ENCODE measurements at places on chromosomes 4 and X.

GRCh38 chr4:128600410-128600809 is 209.1 kb upstream of the JADE1 start:
- no peak for DNase-seq

DNA sequence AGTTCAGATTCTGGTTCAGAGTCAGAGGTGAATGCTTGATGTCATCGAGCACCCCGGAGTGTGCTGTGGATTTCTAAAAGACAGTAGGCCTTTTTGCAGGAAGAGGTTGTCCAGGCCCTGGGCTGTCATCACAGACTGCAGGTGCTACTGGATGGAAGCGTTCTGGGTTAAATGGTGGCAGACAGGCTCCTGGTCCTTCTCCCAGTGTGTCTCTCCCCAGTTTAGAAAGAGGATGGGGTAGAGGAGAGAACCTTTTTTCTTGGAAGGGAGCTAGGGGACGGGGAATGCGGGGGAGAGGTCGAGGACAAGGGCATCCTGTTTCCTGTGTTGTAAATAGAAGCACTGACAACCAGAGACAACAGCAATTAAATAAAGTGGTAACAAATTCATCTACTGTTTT is 102.3 kb upstream of the NUDT6 start:
- DNase-seq, result no peak

DNA sequence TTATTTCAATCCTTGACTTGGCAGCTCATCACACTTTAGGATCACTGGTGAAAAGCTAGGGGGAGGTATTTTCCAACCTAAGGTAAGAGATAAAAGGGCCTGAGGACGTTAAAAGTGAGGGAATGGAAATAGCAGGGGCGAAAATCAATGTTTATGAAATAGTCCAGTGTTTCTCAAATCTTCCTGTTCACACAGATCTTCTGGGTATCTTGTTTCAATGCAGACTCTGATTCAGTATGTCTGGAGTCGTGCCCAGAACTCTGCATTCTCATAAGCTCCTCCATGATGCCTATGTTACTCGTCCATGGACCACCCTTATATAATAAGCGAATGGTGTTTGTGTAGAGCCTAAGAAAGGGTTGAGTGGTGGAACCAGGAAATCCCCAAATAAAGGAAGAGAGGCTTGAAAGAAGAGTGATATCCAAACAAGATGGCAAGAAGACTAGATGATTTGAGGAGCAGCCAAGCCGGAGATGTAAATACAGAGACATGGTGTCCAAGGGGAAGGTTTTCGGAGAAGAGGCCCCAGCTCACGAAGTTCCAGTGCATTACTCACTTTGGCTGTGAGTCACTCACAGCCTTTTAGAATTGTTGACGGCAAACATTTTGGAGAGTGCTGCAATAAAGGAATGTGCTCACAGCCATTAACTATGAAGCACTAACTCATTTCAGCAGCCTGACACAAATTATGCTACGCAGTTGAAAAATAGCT is 215.6 kb upstream of the PPARGC1A start:
- no peak for DNase-seq

- no peak for DNase-seq
These were observed 62.7 kb upstream of the GABRE start for GRCh38 chrX:152037183-152037582.

GRCh38 chrX:45238489-45238888 is 37.8 kb upstream of the DIPK2B start:
- DNase-seq, result no peak
